ENCODE measurements at places on chromosomes 6 and 20. TPM values are rescaled to one million over a fixed set of nuclear protein-coding genes. Genes with fewer than 3 reads are reported as not detected.
A peak's percentile ranks its signal among the peaks of the same experiment; 100 is the strongest.

DNA sequence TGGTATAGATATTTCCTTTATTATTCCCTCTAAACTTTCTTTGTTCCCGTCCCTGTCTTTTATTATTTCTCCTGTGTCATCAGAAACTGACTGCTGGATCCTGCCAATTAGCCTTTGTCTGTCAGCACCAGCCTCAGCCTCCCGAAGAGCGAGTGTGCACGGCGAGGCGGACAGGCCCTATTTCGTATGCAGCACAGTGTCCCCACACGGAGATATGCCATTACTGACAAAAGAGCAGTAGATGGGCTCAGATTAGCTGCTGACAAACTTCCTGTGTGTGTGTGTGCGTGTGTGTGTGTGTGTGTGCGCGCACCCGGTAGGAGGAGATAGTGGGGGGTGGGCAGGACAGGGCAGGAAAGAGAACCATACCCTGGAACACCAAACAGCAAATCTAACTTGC is 99.5 kb upstream of the ZFP64 start:
- DNase-seq, result no peak

DNA sequence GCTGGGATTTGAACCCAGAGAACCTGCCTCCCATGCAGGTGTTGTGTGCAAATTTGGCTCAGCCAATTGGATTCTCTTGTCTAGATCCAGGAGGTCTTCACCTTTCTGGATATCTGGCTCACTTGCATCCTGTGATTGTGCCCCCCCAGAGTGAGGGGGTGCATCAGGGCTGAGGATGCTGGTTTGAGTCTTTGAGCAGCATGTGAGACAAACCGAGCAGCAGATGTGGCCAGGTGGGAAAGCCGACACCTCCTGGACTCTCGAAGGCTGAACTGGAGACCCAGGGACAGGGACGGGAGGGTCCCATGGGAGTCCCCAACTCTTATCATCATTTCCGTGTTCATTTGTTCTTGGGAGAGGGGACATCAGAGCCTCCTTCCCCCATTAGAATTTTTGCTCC is 30.6 kb upstream of the SULF2 start:
- DNase-seq, result no peak

GRCh38 chr6:47655719-47656595 is 42.4 kb upstream of the ADGRF4 start:
- DNase-seq, result peak; percentile 39

- no peak for DNase-seq
Measured at GRCh38 chr6:157518397-157519250, 137.6 kb downstream of the ZDHHC14 start.

- no peak for DNase-seq
Measured at GRCh38 chr20:44597516-44597915, 15.1 kb downstream of the PKIG start.

GRCh38 chr6:328136-328670 is 35.9 kb downstream of the DUSP22 start:
- no peak for DNase-seq

DNA sequence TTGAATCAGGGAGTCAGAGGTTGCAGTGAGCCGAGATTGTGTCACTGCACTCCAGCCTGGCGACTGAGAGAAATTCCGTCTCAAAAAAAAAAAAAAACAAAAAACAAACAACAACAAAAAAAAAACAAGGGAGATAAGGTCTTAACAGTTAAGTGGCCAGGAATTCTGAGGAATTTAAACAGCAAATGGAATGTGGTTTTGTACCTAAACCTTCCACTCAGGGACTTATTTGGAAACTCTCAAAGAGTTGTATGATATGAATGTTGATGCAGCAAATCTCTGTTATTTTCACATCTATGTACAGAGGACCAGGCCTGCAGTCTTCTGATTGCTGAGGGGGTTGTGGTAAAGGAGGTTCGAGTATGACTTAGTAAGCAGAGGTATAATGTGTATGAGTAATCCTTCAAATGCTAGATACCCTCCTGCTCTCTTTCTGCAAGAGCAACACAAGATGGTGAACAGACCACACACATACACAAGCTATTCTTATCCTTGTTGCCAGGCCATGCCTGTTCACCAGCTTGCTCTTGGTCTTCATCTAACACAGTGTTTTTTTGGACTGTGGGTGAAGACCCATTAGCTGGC is 174.9 kb upstream of the SCGN start:
- no peak for DNase-seq

DNA sequence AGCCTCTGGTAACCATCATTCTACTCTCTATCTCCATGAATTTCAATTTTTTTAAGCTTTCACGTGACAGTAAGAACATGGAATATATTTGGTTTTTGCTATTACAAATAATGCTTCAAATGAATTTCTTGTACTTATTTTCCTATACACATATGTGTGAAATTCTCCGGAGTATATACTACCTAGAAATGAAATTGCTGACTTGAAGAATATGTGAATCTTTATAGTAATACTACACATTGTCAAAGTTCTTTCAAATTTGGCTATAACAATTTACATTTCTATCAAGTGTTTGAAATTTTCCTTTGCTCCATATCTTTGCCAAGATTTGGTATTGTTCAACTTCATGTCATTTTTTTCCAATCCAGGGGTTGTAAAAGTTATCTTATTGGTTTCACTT is 11.6 kb upstream of the VGLL2 start:
- no peak for DNase-seq

GRCh38 chr6:57313711-57314471 is 3.5 kb upstream of the PRIM2 start:
- no peak for DNase-seq

DNA sequence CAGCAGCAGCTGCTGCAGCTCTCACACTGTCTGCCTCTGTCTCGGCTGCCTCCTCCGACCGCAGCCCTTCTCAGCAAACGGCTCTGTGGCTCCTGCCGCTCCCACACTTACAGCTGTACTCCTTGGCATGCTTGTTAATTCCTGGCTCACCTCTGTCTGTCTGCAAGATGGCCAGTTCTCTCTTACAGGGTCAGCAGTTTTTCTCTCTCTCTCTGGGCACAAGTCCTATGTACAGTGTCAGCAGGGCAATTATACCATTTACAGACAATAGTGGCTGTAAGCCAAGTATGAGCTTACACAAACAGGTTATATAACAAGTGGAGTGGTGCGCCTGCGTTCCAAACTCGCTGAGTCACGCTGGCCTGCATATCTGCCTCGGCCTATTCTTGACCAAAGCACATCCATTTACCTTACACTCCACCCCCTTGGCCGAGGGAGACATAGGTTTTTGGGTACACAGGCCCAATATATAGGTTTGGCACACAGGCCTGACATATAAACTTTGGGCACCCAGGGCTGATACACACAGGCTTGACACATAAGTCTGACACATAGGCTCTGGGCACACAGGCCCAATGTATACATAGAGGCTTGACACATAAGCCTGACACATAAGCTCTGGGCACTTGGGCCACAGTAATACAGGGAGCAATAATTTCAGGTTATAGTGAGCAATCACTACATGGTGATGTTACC is 4.4 kb downstream of the ZKSCAN3 start:
- no peak for DNase-seq

DNA sequence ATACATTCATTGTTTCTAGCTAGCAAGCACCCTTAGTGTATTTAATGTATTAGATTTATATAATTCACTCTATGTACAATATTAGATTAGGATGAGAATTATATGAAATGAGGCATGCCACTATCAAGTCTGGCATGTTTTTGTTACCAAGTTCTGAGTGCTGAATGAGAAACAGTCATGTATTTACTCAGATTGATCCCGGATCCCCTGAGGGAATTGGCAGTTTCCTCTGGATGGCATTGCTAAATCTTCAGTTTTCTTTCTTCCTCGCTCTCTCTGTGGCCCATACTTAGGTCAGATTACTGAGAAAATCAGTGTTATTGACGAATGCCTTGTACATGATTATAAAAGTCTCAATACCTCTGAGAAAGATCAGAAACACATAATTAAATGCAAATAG is 66.6 kb downstream of the CDKAL1 start:
- no peak for DNase-seq

Gene UCKL1
- total RNA-seq, result 45.0 TPM

Gene EYS
- not detected for total RNA-seq

Gene SNX3
- 85.0 TPM for total RNA-seq

Gene MYLK4
- 0.62 TPM for total RNA-seq

Gene LY6G6F
- total RNA-seq, result not detected

Gene CAP2
- total RNA-seq, result not detected

Gene CBLN4
- total RNA-seq, result not detected

Gene DEFB132
- total RNA-seq, result not detected

Gene PHACTR3
- total RNA-seq, result not detected
